Stimulated activated CD8-positive, alpha-beta memory T cell treated with anti-CD3 and anti-CD28 coated beads, Interleukin-4, amount 100 ng/mL, for 1 hour (primary cell): ENCODE measurements at places on chromosomes 7 and 10.
A peak's percentile ranks its signal among the peaks of the same experiment; 100 is the strongest.

DNA sequence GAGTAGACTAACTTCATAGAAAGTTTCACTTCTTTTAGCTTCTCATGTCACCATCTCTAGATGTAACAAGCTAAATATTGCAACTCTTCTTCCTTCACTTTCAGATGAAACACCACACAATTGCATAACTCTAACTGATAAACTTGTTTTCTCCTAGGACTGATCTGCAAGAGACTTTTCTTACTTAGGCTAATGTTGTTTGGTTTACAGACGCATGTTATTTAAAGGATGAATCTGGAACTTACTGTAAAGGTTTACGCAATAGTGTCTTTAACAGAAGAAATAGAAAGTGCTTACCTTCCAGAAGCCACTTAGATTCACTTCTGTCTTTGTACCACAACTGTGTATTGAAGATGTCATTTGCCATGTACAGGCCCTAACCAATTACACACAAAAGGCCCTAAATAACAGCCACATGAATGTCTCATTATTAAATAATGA lies 22.1 kb upstream of the ZC3HAV1 start:
- DNase-seq, result no peak

DNA sequence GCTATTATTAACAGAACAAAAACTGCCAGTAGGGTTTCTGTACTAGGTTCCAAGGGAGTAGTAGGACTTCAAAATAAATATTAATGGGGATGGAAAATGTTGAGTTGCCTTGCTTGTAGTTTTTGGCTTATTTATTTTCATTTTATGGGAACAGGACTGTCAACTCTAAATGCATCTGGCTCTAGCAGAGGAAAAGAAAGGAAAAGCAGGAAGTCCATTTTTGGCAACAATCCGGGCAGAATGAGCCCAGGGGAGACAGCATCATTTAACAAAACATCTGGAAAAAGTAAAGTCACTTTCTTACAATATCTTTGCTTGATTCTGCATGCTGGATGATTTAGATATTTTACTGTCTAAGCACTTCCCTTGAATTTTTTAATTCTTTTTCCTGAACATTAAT lies 69.4 kb downstream of the NOC3L start:
- no peak for DNase-seq

DNA sequence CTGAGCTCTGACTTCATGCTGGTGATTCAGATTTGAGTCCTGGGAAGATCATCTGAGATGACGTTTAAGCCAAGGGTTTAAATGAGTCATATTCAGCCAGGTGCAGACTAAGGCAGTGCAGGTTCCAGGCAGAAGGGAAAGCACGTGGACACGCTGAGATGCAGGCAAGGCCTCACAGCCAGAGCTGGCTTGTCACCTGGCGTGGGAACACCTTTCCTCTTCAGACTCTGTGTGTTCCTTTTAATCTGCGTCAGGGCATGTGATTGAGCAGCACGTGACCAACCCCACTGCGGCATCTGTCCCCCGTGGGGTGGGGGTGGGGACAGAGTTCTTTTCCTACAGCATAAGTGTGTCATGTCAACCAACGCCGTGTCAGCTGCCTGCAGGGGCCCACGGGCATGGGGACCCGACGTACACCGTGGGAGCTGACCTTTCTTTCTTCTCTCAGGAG lies 10.7 kb upstream of the IDI2 start:
- no peak for DNase-seq

GRCh38 chr7:23403970-23404369 lies 66.3 kb downstream of the IGF2BP3 start:
- DNase-seq, result no peak

- no peak for DNase-seq
Observed at GRCh38 chr10:119039161-119039560, 9.6 kb downstream of the NANOS1 start.

DNA sequence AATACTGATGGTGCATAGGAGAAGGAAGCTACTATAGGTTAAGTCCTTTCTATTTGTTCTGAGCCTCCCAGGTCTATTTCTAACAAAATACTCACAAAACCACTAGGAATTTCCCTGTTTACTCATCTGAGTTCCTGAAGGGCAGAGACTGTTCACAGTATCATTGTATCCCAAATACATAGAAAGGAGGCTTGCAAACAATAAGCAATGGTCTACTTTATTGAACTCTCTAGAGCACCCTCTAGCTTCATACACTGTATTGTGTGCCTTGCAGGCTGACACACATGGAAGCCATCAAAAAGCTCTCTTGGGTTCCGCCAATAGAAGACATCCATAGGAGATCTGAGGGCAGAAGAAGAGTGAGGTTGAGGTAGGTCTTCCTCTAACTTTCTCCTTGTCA lies 826.1 kb downstream of the GRM8 start:
- no peak for DNase-seq

DNA sequence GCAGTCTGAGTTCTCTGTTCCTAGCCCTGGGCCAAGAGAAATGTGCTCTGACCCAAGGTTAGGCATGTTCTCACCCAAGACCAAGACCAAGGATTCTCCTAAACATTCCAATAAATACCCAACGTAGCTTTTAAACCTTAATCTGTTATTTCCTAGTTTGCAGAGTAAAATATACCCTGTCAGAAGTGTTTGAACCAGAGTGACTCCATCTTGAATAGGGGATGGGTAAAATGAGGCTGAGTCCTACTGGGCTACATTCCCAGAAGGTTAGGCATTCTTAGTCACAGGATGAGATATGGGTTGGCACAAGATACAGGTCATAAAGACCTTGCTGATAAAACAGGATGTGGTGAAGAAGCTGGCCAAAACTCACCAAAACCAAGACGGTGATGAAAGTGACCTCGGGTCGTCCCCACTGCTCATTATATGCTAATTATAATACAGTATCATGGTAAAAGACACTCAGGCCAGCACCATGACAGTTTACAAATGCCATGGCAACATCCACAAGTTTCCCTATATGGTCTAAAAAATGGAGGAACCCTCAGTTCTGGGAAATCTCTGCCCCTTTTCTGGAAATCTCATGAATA lies 27.7 kb downstream of the PLXNA4 start:
- DNase-seq, result no peak

DNA sequence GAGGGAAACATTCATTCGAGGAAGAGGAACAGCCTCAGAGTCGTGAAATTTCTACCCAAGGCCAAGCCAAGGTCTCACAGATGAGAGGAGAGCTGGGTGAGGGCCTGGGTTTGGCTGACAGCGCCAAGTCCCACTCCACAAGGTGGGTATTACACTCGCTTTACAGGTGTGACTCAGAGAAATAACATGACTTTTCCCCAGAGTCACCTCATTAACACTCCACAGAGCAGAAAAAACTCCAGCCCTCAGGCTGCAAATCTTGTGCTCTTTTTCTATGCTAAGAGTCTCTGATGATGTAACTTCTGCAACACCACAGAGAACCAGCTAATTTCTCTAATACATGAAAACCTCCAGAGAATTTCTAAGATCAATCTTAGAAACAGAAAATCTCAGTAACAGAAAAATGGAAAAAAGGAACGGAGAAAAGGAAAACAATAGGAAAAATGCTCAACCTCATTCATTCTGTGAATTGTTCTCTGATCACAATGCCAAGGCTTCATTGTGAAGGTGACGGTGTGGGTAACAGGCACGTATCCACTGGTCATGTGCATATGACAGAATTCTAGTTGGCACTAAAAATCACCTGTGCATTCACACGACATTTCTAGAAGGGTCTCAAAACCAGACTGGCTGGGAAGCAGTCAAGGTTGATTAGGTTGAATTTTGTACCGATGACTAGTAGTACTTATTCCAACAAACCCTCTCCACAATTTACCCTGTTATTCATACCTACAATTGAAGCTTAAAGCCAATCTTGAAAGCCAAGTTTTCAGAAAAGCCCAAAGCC lies 20.3 kb downstream of the YWHAG start:
- DNase-seq, result no peak

DNA sequence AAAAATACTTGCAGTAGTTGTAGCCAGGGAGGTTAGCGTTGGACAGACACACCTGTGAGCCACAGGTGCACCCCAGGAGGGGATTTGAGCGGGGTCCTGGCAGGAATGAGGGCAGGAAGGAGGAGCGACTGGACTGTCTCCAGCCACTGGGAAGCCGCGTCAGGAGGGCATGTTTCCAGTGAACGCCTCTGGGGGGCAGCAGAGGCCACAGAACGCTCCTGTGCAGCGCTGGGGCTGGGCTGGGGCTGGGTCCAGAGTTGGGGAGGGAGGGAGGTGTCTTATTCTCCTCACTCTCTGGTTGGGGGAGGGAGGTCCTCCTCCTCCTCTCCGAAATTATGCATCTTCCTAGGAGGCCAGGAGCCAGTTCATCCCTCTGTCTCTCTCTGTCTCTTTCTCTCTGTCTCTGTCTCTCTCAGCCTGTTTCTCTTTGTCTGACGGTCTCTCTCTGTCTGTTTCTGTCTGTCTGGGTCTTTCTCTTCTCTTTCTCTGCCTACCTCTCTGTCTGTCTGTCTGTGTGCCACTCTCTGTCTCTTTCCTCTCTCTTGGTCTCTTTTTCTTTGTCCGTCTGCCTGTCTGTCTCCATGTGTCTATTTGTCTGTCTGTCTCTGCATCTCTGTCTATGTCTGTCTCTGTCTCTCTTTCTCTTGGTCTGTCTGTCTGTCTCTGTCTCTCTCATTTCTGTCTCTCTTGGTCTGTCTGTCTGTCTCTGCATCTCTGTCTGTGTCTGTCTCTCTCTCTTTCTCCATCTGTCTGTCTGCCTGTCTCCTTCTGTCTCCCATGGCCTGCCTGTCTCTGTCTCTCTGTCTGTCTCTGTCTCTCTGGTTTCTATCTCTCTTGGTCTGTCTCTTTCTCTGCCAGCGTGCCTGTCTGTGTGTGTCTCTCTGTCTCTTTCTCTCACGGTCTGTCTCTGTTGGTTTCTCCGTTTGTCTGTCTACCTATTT lies 9.9 kb upstream of the PSMG3 start:
- peak; percentile 44 for DNase-seq

DNA sequence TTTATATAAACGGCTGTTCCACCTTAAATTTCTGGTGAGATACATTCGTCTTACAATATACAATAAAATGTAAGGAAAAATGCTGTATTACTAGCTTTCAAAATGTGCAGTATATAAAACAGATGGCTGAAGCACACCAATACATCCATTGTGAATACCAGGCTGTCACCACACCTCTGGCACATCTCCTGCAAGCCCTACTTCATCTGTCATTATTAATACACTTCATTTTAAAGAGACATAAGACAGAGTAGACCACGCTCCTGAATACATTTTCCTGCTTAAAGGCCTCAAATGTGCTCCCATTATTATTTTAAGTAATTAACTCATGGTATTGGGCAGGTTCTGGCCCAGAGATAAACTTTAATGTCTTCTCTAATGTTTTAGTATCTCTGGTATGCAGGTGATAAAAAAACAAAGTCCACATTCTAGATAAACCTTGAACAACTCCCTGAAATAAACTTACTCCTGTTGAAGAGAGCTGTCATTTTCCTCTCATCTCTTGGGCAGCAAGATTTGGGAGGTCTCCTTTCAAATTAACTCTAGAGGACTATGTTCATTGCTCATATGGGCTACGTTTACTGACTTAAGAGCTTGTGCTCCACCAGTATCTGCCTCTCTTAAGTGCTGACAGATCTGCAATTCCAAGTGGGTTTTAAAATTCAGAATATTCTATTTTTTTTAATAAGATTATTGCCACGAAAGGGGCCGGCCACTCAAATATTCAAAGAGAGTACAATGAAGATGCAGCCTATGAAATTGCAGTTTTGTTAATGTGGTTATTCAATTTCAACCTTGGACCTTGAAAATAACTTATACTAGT lies 396.5 kb upstream of the SEMA3D start:
- no peak for DNase-seq

GRCh38 chr10:78749898-78750297 lies 318.9 kb upstream of the ZMIZ1 start:
- DNase-seq, result no peak

DNA sequence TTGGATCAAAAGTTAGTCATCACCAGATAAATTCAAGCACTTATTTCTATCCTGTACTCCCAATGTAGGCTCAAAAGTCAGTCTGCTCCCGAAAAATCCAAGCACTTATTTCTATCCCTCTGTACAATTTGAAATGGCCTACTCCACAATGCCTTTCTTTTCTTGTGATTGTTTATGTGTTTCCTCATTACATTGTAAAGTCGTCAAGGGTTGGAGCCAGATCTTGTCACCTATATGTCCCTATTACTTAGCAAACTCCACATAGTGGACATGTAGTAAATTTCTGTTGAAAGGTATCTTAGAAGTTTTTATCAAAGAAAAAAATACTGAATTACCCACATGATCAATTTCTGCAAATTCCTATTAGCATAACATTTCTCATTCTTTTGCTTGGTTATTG lies 82.1 kb downstream of the CYP51A1 start:
- DNase-seq, result no peak

DNA sequence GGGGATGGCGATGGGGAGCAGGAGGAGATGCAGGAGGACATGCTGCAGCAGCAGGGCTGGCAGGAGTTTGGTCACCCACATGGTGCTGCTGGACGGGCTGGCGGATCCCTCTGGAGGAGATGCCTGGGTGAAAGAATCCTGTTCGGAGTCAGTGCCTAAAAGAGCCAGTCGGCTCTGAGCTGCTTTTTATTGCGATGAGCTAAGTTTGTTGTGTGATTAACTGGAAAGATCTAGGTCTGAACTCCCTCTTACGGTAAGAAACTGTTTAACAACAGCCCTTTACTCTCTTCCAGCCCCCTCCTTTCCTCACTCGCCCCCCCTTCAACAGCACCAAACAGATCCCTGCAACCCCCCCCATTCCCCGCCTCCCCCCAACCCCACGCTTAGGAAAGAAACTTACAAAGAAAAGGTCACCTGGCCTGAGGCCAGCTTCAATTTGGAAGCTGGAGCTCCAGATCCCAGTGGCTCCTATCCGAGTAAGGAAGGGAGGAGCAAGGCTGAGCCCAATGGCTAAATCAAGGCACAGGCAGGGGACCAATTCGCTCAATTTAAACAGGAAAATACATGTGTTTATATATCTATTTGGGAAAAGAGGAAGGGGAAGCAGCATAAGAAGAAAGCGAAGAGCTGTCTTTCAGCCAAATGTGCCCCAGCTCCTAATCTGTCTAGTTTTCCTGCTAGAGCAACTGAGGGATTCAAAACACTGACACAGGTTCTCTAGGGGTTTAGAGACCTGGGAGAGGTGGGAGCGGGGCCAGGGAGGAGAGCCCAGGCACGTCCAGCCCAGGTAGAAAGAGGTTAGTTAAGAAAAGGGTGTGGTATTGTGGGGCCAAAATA lies at the start of gene HGF:
TSS of gene HGF (minus strand) at position 157 of the 837 bp plus-strand sequence. CDS start at position 81, 76 bp downstream.
- DNase-seq, result no peak

GRCh38 chr7:47322731-47323130 lies 259.2 kb downstream of the TNS3 start:
- DNase-seq, result no peak

DNA sequence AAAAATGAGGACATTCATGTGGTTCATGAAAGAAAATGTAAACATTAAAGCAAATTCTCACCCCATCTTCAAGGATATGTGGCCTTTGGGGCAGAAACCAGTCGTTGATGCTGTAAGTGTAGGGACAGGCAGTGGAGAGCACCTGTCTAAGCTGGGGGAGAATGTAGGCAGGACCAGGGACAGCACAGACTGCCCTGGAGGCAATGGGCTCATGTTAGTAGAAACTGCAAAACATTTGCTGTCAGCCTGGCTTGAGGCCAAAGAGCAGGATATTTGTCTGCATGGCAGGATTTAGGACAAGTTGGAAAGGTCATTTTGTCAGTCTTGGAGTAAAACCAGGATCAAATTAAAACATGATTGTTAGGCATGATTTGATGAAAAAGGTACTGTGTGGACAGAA lies 211.6 kb upstream of the AGK start:
- no peak for DNase-seq
